ENCODE measurements at places on chromosomes 5 and 9.

DNA sequence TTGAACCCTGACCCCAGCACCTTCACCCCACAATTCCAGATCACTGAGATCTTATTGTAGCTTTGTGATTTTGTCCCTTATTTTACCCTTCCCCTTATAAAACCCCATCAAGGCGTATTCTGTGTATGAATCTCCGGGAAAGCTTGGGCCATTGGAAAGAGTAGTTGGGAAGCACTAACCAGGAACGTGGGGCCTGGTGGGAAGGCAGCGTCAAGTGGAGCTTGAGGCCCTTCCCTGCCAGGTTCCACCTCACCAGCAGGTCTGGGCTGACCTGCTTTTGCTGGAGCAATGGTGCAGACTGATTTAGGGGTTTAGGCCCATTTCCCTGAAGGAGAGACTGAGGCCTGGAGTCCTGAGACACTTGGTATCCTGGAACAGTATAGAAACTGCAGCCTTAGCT lies 9.3 kb downstream of the PHF2 start:
- DNase-seq: no peak

- DNase-seq: peak; percentile 98
Measured at GRCh38 chr9:131502781-131503625, at the start of gene POMT1. POMT1 (plus strand) TSS chr9:131502918; CDS start chr9:131504219, 1,301 bp downstream.

- no peak for DNase-seq
Measured at GRCh38 chr9:134826336-134827285, 54.0 kb upstream of the FCN2 start.

- no peak for DNase-seq
Measured at GRCh38 chr5:56822981-56823380, 7.6 kb downstream of the MAP3K1 start.

DNA sequence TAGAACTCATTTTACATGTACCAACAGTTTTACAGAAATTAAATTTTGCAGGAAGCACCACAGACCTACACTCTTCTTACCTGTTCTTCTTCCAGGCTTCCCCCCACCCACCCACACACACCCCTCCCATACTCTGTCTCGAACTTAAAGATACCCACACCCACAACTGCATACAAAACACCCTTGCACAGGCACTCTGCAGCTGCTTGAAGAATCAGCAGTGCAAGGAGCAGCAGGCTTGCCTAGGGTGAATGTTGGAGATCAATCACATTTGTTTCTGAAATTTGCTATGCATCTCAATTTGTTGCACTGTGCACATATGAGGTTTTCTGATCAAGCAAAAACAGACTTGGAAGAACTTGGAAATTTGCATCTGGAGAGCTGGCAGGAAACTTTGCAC lies 77.5 kb upstream of the TGFBR1 start:
- no peak for DNase-seq

GRCh38 chr5:177444106-177445051 lies 2.2 kb upstream of the PRR7 start:
- DNase-seq: no peak

Measured in GM13977 (cell line).